ENCODE measurements at places on chromosomes 5 and 9.

- DNase-seq: no peak
Measured at GRCh38 chr5:17912794-17913193, 278.5 kb downstream of the TAF11L14 start.

- DNase-seq: no peak
Measured at GRCh38 chr9:69173497-69173890, 583 bp upstream of the TJP2 start.

GRCh38 chr5:179243333-179243732 is 101.9 kb downstream of the ADAMTS2 start:
- DNase-seq: no peak

GRCh38 chr5:72954389-72954788 is 1.5 kb upstream of the FCHO2 start:
- no peak for DNase-seq
